Neuronal stem cell (in vitro differentiated cells): ENCODE measurements at places on chromosomes 7 and 10.
A peak's percentile ranks its signal among the peaks of the same experiment; 100 is the strongest.

DNA sequence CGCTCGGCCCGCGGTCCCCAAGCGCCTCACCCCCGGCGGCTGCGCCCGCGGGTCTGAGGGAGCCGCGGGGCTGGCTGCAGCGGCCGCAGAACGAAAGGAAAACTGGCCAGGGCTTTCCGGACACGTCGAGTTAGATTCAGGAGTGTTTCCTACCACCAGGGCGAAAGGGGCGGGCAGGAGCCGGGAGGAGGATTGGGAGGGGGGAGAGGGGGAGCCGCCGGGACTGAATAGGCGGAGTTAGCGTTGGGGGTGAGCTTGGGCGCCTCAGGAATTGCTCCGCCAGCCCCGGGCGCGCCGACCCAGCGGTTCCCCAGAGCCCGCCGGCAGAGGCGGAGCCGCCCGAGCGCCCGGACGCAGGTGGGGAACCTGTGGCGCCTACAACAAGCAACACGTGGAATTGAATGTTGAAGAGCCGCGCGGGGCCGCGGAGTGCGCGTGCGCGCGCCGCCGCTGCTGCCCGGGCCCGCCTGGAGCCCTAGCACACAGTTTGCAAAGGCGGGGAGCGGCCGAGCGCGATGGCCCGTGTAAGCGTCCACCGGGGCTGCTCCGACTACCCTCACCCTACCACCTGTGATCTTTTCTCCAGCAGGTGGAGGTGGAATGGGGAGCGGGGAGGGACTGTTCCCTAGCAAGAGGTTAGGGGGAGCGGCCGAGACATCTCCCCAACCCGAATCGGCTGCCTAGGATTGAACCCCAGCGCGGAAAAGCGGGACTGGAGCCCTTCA, at the start of gene CADPS2:
CADPS2 (minus strand) TSS at position 104 of the 725 bp plus-strand sequence. CDS start 123 bp downstream, outside the sequence.
- DNase-seq = peak; percentile 83

- DNase-seq = no peak
These were observed 101.4 kb downstream of the TBXAS1 start for GRCh38 chr7:139930286-139930965.

DNA sequence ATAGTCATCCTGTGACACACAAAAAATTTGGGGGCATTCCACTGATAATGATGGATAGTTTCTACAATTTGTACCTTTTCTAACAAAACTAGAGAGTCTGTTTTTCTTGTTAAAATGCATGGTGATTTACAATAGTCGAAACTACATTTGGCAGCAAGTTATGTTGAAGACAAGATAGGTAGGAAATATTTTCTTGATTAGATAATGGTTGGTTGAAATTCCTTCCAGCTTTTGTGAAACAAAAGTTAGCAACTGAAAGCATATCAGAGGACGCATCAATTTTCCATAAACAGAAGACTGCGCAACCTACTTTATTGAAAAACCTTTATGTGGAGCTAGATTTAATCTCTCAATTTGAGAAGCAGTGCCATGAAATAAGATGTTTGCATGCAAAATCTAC, 155.8 kb upstream of the GLI3 start:
- no peak for DNase-seq

DNA sequence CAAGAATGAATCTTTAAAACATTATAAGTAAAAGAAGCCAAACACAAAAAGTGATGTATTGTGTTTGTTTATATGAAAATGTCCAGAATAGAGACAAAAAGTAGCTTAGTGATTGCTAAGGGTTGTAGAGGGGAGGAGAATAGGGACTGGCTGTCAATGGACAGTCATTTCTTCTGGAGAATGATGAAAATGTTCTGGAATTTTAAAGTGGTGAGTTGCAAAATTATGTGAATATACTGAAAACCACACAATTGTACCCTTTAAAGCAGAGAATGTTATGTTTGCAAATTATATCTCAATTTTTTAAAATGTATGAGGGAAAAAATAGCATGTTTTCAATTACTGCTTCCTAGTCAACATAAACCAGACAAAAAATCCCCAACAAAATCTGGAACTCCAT, 174.2 kb downstream of the KMT2E start:
- DNase-seq = no peak

- DNase-seq = no peak
These were observed 29.0 kb upstream of the DAGLB start for GRCh38 chr7:6476596-6477317.

DNA sequence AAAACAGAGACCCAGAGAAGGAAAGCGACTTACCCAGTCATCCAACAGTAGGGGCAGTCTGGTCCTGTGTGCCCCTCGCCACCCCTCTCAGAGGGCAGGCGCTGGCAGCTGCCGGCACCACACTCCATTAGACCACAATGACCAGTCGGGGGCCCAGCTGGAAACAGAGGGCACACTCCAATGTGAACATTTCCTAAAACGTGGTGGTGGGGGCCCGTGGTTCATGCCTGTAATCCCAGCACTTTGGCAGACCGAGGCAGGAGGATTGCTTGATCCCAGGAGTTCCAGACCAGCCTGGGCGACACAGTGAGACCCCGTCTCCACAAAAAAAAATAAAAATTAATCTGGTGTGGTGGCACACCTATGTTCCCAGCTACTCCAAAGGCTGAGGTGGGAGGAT, 912 bp upstream of the OAT start:
- no peak for DNase-seq

- DNase-seq = no peak
These were observed 116.7 kb downstream of the FOXP2 start for GRCh38 chr7:114531326-114531725.

DNA sequence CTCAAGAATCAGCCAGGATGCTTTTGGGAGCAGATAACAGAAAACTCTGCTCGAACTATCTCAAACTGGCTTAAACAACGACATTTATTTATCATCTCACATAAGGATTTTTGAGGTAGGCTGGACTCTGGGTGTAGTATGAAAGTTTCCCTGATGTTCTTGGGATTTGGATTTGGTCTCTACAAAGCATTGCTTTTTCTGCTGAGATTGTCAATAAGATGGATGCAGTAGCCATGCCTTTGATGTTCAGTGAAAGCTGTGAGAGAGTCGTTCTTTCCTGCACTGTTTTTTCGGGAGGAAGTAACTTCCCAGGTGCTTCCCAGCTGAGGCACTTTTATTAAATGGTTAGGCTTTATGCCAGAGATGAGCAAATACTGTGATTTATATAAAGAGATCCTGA, 181.1 kb downstream of the PRKG1 start:
- DNase-seq = no peak

DNA sequence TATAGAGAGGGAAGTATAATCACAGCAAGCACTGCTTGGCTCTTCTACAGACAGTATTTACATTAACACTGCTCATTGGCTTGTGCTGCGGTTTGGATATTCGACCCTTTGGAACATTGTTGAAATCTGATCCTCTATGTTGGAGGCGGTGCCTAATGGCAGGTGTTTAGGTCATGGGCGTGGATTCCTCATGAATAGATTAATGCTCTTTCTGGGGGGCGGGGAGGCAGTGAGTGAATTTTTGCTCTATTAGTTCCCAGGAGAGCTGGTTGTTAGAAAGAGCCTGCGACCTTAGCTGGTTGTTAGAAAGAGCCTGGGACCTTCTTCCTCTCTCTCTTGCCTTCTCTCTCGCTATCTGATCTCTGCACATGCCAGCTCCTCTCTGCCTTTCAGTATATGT, 77.3 kb upstream of the SVIL start:
- DNase-seq = no peak
